ENCODE measurements at places on chromosomes 7 and 10. TPM values are rescaled to one million over a fixed set of nuclear protein-coding genes. Genes with fewer than 3 reads are reported as not detected.

GRCh38 chr7:133934977-133935330 lies 192.2 kb upstream of the LRGUK start:
- no peak for DNase-seq

DNA sequence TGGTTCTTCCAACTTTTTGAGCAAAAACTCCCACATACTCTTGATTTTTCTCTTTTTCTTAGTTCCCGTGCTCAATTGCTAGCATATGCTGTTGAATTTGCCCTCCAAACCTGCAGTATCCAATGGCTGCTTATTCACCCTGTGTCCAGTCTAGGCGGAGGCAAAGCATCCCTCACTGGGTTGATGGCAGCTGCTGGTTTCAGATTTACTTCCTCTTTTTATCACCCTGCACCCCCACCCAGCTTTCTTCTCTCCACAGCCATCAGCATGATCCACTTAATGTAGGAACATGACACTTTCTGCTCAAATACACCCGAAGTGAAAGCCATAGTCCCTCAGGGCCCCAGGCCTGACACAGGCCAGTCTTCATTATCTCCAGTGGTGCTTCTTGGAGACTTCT lies 87.6 kb upstream of the ADARB2 start:
- no peak for DNase-seq

DNA sequence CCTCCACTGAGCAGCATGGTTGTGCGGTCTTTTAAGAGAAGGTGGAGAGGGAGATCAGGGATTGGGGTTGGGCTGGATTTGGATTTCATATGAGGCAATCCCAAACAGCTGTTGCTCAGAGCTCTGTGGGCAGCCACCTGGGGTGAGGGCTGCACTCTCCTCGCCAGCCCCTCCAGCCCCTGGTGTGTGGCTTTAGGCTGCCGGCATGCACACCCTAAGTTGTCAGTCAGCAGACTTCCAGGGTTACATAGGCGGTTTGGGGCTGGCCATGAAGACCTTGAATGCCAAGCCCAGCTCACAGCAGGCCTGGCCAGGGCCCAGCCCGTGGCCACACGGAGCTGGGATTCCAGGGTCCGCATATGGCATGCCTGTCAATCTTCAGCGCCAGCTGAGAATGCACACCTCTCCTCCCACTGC lies 54.8 kb downstream of the ZMIZ1 start:
- no peak for DNase-seq

- no peak for DNase-seq
Measured at GRCh38 chr10:63672491-63672890, 151.3 kb downstream of the REEP3 start.

The FAM24B gene
- total RNA-seq: 36.3 TPM

The EVX1 gene
- 0.12 TPM for total RNA-seq

DNA sequence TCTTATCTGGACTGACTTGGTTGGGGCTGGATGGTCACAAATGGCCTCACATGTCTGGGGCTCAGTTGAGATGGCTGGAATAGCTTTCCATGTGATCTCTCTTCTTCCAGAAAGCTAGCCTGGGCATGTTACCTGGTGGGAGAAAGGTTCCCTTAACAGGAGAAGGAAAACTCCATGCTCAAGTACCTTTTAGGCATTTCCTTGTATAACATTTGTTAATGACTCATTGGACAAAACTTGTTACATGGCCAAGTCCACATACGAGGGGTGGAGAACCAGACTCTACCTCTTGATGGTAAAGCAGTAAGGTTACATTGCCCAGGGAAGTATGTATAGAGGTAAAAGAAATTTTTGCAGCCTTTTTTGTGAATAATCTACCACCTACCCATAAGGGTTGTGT lies 826.4 kb downstream of the LRMDA start:
- DNase-seq: no peak

- no peak for DNase-seq
Measured at GRCh38 chr10:387909-388660, 252.8 kb downstream of the ZMYND11 start.

The CLRN3 gene
- total RNA-seq: not detected

GRCh38 chr10:123633636-123634035 lies 32.5 kb upstream of the GPR26 start:
- no peak for DNase-seq

The GHRHR gene
- total RNA-seq: not detected

The LRRC17 gene
- 0.30 TPM for total RNA-seq

DNA sequence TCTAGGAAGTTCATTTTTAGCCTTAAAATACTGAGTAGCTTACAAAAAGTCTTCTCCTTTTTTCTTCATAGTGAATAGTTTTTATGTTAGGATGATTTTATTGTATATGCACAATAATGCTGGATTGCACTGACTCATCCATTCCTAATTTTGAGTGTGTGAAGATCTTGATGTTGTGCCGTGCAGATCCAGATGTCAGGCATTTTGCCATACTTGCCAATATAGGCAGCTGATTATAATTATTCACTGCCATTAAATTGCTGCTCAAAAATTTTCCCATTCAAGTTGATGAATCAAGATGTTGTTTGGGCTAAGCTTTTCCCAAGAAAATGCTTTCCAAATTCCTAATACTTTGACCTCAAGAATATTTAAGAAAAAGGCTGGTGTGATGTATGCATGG lies 218.3 kb downstream of the AHR start:
- no peak for DNase-seq

The EBLN1 gene
- not detected for total RNA-seq

- DNase-seq: peak; percentile 43
Measured at GRCh38 chr7:28354601-28355402, 57.5 kb upstream of the CREB5 start.

DNA sequence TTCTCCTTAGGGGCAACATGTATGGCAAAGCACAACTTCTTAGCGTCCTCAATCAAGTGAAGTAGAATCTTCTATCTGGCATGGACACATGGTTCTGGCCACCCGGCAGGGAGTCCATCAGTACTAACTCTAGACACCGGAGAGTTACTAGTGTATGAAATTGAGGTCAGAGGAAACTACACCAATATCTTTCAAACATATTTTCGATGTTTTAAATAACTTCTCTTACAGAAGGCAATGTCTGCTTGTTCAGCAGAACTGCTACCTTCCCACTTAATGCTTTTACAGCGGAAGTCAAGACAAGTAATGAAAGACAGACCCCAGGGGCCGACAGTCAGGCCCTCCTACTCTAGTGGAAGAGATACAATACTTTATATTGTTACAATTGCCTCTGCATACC lies 89.9 kb downstream of the RNF216 start:
- DNase-seq: no peak

The MAPK8 gene
- total RNA-seq: 57.7 TPM

The TET1 gene
- 2.8 TPM for total RNA-seq

DNA sequence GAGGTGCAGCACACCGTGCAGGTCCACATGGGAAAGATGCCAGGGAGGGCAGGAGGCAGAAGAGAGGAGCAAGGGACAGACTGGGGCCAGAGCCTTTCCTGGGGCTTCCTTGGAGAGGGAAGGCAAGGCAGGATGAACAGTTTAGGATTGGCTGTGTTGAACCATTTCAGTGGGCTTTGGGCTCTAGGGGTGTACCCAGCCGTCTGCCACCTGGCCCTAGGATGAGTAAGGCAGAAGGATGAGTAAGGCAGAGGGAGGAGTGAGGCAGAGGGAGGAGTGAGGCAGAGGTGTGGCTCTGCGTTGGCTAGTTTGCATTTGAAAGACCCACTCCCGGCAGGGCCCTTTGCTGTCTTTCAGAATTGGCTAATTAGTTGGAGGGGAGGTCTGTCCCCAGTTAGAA lies 31.5 kb upstream of the PRF1 start:
- DNase-seq: no peak

GRCh38 chr10:132336919-132337407 lies 5.0 kb downstream of the LRRC27 start:
- peak; percentile 30 for DNase-seq

DNA sequence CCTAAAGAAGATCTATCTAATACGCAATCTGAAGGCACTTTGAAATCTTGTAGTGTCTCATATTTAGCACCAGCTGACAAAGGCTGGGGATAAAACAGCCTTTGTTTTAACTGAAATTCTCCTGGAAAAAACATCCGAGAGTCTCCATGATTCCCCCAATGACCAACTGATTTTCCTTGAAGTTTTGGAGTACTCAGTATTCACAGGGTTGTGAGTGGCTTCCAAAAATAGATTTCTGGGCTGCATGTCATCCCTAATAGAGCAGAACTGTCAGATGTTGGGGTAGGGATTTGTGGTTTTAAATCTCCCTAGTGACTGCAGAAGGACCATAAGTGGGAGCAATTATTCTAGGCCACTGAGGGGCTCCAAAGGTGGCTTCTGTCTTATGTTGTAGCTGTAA lies 206.4 kb downstream of the TAX1BP1 start:
- no peak for DNase-seq

The TAS2R3 gene
- total RNA-seq: 0.78 TPM

- peak; percentile 7 for DNase-seq
Measured at GRCh38 chr10:84256510-84257342, 11.9 kb downstream of the RGR start.

DNA sequence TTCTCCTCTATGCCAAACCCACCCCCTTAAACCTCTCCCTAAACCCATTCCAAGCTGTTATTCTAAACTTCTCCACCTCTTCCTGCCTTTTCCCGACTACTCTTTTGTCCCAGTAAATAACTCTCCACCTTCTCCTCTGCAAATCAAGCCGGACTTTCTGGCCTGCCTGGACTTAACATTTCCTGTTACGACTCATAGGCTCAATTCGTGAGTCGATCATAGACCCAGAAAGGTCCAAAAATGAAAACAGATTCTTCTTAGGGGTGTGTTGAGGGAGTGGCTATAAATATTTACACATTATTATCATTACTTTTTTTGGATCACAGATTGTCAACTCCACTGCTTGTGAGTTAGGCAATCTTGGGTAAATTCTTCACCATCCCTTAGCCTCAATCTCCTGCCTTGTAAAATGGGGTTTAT lies 59.0 kb upstream of the HABP2 start:
- peak; percentile 5 for DNase-seq

GRCh38 chr7:151806204-151806603 lies 70.7 kb downstream of the PRKAG2 start:
- DNase-seq: no peak

The A1CF gene
- total RNA-seq: not detected

DNA sequence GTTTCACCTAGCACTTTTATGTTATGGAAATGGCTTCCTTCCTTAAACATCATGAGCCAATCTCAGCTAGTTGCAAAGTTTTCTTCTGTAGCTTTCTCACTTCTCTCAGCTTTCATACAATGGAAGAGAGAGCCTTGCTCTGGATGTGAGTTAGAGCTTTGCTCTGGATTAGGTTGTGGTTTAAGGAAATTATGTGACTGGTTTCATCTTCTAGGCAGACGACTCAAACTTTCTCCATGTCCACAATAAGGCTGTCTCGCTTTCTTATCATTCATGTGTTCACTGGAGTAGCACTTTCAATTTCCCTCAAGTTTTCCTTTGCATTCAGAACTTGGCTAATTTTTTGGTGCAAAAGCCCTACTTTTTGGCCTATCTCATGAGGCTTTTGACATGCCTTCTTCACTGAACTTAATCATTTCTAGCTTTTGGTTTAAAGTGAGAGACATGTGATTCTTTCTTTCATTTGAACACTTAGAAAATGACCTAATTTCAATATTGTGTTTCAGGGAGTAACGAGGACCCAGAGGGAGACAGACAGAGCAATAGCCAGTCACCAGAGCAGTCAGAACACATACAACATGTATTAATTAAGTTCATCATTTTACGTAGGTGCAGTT lies 49.8 kb downstream of the CNOT4 start:
- DNase-seq: no peak

The VOPP1 gene
- 13.3 TPM for total RNA-seq

GRCh38 chr7:137146552-137147337 lies 196.8 kb downstream of the PTN start:
- no peak for DNase-seq

The TRIM74 gene
- not detected for total RNA-seq

DNA sequence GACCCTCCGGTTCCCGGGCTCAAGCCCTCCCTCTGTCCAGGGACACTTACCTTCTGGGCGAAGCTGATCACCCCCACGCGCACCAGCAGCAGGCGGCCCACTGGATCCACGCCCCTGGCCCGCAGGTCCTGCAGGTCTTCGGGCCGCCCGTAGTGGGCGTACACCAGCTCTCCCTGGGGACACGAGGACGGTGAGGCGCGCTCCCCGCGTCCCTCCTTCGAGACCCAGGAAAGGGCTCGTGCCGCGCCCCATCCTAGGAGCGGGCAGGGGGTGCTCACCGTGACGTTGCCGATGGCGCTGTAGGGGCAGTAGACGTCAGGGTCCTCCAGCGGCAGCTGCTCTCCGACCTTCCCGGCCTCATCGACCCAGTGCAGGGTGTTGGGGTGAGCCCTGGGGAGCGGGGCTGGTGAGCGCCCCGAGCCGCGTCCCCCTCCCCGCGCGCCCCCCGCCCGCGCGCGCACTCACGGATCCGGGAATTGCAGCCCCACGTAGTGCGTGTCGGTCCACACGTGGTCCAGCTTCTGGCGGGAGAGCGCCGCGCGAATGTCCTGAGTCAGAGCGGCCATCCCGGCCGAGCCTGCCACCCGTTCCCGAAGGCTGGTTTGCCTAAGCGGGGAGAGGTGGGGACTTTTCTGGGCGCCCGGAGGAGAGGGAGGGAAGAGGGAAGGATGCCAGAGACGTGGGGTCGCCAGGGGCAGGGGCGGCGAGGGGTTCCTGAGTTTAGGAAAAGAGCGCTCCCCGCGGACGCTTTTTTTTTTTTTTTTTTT lies 8.2 kb downstream of the TFR2 start:
- DNase-seq: peak; percentile 65

DNA sequence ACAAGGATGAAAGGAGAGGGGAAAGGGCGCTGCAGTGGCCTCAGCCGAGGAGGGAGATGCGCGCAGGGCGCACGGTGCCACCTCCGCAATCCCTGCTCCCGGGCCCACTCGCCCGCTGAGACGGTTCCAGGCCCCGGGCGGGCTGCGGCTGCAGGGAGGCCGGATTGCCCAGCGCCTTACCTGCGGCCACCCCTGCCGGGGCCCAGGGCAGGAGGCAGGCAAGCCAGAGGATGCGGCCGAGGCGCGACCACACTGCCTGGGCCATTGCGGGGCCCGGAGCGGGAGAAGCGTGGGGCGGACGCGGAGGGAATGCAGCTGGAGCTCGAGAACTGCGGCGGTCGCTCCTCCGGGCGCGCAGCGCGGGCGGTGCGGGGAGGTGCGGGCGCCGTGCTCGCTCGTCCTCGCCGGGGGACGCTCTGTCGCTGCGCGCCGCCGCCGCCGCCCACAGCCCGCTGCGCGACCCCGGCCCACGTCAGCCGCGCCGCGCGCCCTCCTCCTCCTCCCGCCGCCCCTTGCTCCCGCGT lies at the start of gene TMEM130:
TSS of gene TMEM130 (minus strand) at position 418 of the 524 bp plus-strand sequence. CDS start at position 265, 153 bp downstream.
- DNase-seq: no peak

- no peak for DNase-seq
Measured at GRCh38 chr10:100155936-100156335, 29.9 kb downstream of the ERLIN1 start.

DNA sequence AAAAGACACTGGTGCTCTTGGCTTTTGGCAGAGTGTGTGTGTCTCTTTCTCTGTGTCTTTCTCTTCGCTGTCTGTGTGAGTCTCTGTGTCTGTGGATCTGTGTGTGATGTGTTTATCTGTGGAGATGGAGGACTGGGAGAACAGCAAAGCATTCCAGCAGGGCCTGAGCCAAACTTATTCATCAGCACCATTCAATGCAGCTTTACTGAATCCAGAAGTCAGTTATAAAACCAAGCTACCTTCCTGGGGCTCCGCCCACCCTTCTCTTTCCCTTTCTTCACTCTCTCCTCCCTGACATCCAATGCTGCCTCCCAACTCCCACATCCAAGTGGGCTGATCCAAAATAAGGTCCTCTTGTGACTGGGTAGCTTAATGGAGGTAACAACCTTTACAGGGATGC lies 3.9 kb downstream of the SGMS1 start:
- no peak for DNase-seq

- no peak for DNase-seq
Measured at GRCh38 chr7:155594961-155595366, 48.6 kb upstream of the CNPY1 start.

All from NCI-H460 (cell line).